HFF-Myc (cell line): ENCODE measurements at places on chromosomes 12 and 14.

DNA sequence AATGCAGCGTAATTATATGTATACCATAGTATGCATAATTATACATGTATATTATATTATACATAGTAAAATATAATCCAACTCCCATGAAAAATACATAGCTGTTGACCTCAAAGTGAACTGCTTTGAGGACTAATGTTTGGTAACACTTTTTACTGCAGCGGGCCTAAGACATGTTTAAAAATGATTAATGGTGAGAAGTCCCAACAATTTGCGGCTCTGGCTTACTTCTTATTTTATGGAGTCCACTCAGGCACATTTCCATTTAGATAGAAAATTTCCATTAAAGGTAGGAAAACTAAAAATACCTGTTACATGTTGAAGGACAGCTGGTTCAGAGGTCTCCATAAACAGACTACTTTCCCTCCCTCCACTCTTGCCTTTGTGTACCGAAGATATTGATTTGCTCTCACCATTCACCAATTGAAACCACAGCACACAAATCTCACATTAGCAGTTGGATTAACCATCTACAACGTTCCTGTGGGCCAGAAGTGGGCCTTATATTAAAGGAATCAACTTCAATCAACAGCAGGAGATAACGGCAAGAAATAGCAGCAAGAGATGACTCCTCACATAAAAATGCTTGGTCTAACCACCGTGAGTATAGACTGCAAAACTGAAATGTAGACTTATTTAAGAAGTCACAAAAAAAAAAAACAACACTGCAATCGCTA is 14.1 kb upstream of the NT5DC3 start:
- DNase-seq = no peak

- DNase-seq = no peak
Measured at GRCh38 chr12:114879354-114879753, 195.4 kb upstream of the TBX3 start.

- DNase-seq = no peak
Measured at GRCh38 chr12:115623764-115624334, 653.6 kb downstream of the MED13L start.

DNA sequence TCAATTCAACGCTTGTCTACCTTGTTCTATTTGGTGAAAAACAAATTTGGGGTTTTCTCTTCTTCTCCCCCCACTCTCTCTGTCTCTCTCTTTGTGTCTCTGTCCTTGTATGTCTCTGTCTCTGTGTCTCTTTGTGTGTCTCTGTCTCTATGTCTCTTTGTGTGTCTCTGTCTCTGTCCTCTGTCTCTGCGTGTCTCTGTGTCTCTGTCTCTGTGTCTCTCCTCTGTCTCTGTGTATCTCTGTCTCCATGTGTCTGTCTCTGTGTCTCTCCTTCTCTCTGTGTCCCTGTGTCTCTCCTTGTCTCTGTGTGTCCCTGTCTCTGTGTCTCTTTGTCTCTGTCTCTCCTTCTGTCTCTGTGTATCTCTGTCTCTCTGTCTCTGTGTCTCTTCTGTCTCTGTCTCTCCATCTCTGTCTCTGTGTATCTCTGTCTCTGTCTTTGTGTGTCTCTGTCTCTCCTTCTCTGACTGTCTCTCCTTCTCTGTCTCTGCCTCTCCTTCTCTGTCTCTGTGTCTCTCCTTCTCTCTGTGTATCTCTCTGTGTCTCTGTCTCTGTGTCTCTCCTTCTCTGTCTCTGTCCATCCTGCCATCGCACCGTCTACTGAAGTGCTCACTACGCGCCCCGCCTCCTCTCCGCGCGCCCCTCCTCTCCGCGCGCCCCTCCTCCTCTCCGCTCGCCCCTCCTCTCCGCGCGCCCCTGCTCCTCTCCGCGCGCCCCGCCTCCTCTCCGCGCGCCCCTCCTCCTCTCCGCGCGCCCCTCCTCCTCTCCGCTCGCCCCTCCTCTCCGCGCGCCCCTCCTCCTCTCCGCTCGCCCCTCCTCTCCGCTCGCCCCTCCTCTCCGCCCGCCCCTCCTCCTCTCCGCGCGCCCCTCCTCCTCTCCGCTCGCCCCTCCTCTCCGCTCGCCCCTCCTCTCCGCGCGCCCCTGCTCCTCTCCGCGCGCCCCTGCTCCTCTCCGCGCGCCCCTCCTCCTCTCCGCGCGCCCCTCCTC is 12.8 kb downstream of the LRCOL1 start:
- DNase-seq = no peak

- DNase-seq = no peak
Measured at GRCh38 chr12:75959506-75959905, 72.1 kb downstream of the PHLDA1 start.

- DNase-seq = no peak
Measured at GRCh38 chr12:55743406-55744339, 751 bp downstream of the GDF11 start.

DNA sequence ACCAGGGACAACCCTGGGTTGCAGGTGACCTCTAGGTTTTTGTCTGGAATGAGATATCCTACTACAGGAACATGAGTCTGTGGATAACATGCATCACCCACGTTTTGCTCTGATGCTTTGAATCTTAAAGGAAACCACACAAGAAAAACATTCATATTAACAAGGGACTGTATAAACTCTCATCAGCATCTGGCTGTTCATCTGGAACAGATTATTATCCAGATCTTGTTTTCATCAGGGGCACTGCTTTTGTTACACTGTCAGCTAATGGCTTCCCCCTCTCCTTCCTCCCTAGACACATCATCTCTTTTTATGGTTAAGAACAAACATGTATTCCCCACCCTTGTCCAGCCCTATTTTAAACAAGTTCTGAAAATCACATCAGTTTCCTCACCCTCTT is 1095.7 kb downstream of the AACS start:
- DNase-seq = no peak

GRCh38 chr12:113803759-113804140 is 162.4 kb downstream of the RBM19 start:
- no peak for DNase-seq

DNA sequence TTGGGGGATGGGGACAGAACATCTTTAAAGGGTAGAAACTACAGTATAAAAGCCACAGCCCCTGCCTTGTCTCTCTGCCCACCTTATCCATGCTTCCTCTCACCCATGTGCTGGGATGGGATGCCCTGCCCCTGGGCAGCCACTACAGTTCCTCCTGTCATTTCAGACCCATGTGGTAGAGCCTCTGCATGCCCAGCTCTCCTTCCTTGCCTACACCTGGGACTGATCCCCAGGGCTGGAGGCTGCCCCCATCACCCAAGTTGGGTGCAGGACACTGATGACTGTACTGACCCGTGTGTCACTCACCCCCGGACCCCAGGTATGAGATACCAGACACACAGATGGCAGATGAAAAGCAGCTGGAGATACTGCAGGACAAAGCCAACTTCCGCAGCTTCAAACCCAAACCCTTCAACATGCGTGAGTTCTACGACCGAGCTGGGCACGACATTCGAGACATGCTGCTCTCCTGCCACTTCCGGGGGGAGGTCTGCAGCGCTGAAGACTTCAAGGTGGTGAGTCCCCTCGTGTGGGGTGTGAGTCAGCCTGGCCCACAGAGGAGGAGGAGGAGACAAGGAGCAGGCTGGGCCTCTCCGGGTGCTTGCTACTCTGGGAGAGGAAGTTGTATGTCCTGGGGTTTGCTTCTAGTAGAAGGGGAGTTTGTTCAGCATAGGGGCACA is 2.2 kb downstream of the ASIC1 start:
- DNase-seq = no peak

GRCh38 chr14:75069121-75069810 is at the start of gene ZC2HC1C:
ZC2HC1C (plus strand) TSS chr14:75069641; CDS start chr14:75070574, 933 bp downstream.
- no peak for DNase-seq

DNA sequence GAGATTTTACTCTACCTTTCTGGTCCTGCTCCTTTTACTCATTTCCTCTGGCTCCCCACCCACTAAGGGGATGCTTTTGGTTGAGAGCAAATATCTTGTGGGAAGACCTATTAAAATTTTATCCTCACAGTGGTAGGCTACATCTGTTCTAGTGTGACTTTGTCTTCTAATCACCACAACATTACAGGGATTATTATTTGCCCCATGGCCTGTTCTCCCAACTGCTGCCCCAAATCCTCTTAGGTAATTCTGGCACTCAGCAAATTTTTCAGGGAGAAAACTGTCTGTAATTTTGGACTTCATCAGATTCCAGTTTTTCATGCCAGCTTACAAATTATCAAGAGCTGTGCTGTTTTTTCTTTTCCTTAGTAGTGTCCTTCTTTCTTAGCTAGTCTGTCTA is 172.3 kb downstream of the GPHN start:
- no peak for DNase-seq

DNA sequence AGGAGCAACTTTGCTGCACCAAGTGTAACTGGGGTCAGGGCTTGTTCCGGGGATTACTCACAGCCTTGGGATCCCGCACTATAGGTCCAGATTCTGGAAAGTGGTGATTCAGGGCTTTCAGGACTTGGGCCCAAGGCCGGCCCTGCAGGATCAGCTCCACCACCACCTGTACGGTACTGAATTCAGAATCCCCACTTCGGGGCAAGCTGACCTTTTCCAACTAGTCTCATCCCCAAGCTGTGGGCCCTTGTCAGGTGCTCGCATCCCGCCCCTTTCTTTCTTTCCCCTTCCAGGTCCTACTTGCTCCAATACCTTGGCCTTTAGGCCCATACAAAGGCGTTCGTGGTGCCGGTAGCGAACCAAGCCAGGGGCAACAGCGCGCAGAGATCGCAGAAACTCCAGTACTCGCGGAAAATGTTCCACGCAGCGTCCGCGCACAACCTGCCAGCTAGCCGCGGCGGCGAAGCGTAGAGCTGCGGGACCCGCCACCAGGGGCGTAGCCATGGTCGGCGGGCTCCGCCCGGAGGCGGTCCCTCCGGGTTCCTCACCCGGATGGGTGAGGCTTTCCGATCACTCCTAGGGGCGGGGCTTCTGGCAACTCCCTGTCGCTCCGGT is 487 bp downstream of the TINF2 start:
- peak; percentile 52 for DNase-seq

- no peak for DNase-seq
Measured at GRCh38 chr12:120579179-120579578, 2.0 kb downstream of the POP5 start.

DNA sequence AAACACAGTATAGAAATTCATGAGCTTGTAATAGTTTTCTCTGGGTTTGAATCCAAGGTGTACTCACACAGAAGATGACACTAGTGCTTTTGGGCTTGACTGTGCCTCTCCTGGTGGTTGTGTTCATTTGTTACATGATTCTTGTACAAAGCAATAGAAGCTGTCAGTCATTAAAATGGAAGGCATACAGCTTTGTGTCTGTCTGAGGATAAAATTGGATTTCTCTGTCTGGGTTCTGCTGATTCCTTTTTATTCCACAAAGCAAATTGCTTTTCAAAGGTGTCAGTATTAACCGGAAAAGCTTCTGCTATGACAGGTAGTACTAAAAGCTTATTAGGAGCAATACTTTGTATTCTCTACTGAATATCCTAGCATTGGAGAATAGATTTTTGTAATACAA is 361.2 kb downstream of the SLC6A15 start:
- no peak for DNase-seq

GRCh38 chr12:46005823-46006222 is 15.4 kb upstream of the SCAF11 start:
- DNase-seq = no peak

DNA sequence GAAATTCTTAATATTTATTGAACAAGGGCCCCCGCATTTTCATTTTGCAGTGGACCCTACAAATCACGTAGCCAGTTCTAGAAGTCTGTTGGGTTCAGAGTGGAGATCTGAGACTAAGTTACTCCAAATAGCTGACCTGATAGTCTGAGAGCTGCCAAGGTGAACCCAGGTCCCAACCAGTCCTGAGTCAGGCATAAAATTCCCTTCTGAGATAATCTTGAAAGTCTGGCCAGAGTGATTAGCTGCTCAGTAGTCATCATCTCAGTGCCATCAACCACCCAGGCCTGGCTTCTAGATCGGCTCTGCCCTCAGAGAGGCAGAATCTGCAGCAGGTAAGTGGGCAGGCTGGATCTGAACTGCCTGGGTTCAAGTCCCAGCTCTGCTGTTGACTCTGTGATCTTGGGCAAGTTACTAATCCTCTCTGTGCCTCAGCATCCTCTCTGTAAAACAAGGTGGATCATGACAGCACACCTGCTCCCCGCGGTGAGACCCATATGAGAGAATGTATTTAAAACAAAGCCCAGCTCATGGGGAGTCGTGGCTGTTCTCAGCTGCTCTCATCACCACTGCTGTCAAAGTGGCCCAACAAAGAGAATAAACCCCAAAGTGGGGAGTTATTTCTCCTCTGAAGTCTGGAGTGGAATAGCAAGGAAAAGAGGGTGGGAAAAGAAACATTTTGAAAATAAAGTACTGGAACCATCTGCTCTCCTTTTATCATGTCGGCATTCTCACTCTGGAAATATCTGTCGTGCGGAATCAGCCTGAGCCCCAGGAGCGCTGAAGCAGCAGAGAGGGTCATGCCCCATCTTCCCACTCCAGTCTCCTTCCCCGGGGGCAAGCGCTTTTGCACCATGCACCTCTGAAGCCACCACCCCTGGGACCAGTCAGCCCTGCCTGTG is 193.3 kb downstream of the DPF3 start:
- no peak for DNase-seq

DNA sequence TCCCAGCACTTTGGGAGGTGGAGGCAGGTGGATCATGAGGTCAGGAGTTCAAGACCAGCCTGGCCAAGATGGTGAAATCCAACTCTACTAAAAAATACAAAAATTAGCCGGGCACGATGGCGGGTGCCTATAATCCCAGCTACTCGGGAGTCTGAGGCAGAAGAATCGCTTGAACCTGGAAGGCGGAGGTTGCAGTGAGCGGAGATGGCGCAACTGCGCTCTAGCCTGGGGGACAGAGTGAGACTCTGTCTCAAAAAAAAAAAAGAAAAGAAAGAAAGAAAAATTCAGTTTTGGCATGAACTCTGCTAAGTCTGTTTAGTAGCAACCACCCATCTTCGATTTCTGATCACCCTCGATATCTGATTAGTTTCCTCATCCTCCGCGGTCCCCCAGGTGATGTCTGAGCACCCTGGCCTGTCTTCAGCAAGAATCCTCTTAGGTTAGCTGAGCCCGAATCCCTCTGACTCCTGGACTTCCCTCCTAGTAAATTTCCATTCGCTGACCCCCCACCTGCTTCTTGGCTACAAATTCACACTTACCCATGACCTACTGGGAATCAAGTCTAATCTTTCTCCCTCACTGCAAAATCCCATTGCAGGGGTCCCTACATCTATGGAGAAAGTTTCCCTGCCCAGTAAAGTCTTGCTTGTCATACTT is 879 bp upstream of the HSPB8 start:
- no peak for DNase-seq
